ENCODE measurements at places on chromosomes 11 and 22.

- no peak for DNase-seq
Measured at GRCh38 chr11:69403556-69404215, 77.8 kb upstream of the LINC01488 start.

GRCh38 chr11:102853956-102854355, 10.5 kb upstream of the MMP3 start:
- DNase-seq, result no peak

DNA sequence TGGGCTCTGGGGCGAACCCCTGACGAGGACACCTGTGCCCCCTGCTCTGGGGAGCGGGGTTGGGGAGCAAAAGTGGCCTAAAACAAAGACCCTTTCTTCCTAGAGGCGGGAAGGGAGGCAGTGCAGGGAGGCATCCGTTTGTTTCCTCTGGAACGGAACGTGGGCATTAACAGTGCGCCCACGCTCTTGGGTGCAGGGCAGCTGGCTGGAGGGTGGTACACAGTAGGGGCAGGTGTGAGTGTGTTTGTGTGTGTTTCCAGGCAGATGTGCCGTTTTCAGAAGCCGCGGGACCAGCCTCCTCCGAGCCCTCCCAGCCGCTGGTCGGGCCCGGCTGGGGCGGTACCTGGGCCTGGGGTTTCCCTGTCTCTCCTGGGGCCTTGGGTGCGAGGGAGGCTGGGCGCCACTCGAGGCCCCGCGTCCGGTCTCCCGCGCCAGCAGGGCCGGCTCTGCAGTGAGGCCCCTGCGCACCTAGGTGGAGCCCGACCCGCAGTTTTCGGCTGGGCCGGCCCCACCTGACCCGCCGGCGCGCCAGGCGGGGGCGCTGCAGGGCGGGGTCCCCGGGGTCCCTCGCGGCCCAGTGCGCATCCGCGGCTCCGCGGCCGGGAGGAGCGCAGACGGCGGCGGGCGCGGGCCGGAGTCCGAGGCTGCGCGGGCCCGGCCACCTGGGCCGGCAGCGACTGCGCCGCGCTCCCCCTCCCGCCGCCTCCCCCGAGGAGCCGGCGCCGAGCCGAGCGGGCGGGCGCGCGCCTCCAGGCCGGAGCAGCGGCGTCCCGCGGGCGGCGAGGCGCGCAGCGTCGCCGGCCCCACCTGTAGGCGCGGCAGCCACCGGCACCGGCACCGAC, 1252.7 kb downstream of the BRD1 start:
- DNase-seq, result peak; percentile 69

GRCh38 chr22:24265734-24266133, 4.9 kb upstream of the SPECC1L start:
- DNase-seq, result no peak

Measured in hematopoietic multipotent progenitor cell treated with erythropoietin and hydrocortisone succinate and interleukin-3 and kit ligand, for 4 days (in vitro differentiated cells).